Caudate nucleus (tissue), 63 donors: ENCODE measurements at places on chromosomes 4 and X.

GRCh38 chr4:153204247-153204671 lies at the start of gene TRIM2:
Gene TRIM2 (plus strand): TSS chr4:153204443. CDS start chr4:153204531, 88 bp downstream.
- peak; percentile 29 for DNase-seq

DNA sequence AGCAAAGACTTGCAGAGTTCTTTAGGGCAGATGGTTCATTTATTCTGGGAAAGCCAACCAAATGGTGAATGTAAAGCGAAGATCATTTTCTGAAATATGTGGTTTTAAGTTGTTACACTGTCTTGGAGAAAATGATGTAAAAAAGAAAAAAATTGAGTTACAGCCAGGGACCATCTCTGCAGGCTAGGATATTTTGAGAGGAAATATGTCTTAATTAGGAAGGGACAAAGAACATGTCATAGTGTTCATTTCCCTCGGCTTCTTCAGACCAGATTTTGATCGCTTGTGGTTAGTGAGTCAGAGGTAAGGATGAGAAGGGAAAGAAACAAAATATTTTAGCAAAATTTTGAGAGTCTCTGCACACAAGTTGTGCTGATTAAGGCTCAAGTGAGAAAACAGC lies 59.0 kb upstream of the C1QTNF7 start:
- DNase-seq = no peak

DNA sequence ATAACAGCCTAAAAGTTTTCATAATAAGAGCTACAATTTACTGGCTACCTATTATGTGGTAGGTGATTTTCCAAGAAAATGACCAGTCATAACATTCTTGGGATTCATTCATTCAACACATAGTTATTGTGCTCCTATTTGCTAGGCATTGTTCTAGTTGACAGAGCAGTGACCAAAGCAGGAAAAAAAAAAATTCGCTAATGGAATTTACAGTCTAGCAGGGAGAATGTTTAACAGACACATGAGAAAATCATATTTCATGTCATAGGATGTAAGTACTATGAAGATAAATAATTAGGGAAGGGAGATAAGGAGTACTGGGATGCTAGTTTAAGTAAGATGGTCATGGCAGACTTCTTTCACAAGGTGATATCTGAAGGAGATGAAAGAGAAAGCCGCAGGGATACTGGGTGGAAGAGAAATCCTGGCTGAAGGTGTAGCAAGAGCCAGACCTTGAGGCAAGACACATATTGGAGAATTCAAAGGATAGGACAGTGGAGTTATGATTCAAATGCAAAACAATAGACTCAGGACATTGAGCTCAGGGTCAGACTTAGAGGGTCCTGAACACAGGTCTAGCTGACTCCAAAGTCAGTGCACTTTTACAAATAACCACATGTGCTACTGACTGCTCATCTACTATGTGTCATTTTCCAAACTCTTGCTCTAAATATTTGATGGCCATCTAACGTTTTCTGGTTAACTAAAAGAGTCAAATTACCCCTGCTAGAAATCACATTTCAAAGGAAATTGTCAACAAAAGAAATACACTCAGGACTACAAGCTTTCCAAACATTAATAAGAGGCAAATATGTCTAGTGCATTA lies 20.4 kb downstream of the SPCS3 start:
- no peak for DNase-seq

DNA sequence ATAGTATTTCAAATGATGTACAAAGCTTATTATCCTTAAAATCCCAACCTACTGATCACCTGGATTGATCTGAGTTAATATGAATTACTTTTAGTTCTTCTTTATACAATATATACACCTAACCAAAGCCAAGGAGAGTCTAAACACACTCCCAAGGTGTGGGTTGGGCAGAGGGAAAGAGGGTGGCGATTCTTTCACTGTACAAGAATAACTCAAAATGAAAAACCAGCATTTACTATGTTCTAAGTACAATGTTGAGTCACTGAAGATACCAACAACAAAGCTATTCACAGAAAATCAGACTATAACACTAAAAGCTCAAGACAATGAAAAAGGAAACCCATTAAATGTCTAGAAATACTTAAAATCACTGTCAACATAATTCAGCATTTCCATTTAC lies 46.6 kb downstream of the ANKRD17 start:
- no peak for DNase-seq

DNA sequence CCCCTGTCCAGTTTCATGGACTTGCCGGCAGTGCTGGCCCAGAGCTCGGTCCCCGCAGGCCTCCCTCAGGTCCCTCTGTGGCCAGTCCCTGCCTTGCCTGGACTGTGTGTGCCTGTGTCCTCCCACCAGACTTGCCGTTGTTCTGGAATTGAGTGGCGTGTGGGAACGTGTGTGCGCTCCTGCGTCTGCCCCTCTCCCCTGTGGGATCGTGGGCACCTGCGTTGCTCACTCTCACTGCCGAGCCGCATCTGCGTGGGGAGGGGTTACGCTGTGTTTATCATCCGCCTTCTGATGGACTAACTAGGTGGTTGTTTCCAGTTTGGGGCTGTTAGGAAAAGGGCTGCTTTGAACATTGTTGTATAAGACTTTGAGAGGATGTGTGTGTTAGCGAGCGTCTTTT lies 21.2 kb downstream of the PCGF3 start:
- no peak for DNase-seq

DNA sequence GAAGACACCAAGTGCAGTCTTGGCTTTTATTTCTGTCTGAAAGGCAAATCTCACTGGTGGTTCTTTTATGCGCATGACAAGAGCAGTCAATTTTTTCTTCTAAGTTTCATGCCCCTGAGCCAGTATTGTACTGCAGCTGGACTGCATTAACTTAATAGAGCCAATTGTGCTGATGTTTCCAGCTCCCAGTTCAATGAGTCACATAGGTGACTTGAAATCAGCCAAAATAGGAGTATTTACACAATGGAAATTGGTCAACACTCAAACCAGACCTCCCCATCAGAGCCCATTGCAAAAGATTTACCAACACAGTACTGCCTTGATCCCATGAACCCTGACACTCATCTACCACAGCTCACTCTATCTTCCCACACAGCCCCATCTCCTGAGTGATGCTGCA lies 100.3 kb upstream of the GUCY1A1 start:
- DNase-seq = no peak

GRCh38 chrX:119688911-119689321 lies 4.1 kb downstream of the SEPTIN6 start:
- DNase-seq = no peak

GRCh38 chr4:128481752-128482480 lies 194.3 kb upstream of the PGRMC2 start:
- no peak for DNase-seq

GRCh38 chr4:79198951-79199587 lies 126.8 kb downstream of the NAA11 start:
- no peak for DNase-seq

DNA sequence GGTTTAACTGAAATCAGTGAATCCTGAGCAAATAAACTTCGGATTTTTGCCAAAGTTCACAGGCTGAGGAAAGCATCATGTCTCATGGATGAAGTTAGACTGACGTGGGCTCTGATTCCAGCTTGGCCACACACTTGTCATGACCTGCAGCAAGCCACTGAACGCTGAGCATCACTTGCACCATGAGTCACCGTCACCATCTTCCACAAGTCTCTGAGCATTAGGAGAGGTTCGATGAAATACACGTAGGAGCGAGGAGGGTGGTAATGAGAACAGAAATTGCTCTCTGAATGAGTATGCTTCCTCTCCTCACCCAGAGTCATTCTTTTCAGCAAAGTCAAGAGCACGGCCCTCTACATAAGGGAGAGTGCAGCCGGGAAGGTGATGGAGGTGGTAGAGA lies 3.8 kb upstream of the TRIML2 start:
- DNase-seq = peak; percentile 52

DNA sequence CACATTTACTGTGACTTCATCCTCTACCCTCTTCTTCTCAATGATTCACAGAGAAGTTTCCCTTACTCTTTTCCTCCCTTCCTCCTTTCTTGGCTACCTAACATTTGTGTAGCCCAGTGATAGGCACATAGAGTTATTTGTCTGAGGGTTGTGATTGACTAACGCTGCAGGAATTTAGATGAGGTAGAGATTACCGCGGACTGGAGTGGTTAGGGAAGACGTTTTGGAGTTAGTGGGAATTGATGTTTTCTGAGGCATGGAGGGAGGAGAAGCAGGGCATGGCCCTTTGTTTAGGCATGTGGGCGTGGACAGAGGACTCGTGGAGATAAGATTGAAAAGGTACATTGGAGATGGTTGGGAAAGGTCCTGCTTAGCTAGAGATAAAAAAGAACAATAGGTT lies 246.7 kb downstream of the GPAT3 start:
- no peak for DNase-seq

GRCh38 chr4:86283371-86283770 lies 76.5 kb downstream of the MAPK10 start:
- no peak for DNase-seq

DNA sequence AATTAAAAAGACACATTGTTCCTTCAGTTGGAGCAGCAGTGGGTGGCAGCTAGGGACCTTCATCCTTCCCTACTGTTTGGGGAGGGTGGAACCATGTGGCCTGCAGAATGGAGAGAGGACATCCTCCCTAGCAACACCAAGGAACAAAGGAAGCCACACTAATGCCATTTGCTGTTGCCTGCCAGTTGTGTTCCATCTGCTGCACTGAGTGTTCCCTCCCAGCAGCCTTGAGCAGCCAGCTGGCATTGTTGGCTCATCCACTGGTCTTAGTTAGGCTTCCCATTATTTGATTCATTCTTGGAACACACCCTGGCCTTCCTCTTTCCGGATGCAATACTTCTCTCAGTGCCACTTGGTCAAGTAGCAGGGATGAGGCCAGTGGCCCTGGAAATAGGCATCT lies 25.0 kb upstream of the HMGB3 start:
- DNase-seq = no peak

DNA sequence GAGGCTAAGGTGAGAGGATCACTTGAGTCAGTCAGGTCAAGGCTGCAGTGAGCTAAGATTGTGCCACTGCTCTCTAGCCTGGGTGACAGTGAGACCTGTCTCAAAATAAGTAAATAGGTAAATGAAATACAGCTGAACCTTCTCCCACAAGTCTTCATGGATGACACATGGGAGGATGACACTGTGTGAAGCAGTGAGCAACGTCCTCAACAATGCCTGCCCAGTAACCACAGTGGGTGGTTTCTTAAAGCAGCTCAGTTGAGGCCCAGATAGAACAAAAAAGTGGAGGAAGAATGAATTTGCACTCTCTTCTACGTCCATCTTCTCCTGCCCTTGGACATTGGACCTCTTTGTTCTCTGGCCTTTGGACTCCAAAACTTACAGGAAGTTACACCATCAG lies 52.7 kb downstream of the MSX1 start:
- DNase-seq = no peak

- no peak for DNase-seq
Observed at GRCh38 chrX:55452833-55453124, 852 bp downstream of the MAGEH1 start.

DNA sequence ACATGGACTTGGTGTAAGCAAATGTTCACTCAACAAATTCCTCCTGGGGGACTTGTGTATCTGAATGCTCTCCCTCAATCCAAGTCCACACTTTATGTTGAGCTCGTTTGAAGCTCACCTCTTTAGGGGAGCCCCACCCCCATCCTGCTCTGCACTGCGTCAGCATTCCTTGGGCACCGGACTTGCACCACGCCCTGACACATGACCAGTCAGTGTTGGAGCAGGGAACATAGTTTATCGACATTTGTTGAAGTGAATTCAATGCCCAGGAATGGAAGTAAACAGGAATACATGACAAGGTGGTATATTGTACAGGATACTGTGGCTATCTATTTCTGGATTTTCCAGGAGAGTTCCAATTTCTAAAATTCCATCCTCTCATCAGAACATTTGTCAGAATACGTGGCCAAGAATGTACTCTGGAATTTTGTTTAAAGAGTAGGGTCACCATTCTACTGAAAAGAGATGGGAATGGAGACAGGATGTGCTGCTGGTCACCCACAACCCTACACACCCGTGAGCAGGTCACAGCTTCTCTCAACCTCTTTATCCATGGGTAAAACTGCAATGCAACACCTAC lies 60.0 kb upstream of the LNX1 start:
- DNase-seq = no peak

GRCh38 chr4:6634746-6635145 lies 5.7 kb upstream of the MRFAP1 start:
- no peak for DNase-seq

GRCh38 chr4:132065940-132066495 lies 1083.1 kb upstream of the PCDH10 start:
- DNase-seq = no peak

GRCh38 chr4:106080376-106080775 lies 185.1 kb downstream of the NPNT start:
- DNase-seq = no peak

DNA sequence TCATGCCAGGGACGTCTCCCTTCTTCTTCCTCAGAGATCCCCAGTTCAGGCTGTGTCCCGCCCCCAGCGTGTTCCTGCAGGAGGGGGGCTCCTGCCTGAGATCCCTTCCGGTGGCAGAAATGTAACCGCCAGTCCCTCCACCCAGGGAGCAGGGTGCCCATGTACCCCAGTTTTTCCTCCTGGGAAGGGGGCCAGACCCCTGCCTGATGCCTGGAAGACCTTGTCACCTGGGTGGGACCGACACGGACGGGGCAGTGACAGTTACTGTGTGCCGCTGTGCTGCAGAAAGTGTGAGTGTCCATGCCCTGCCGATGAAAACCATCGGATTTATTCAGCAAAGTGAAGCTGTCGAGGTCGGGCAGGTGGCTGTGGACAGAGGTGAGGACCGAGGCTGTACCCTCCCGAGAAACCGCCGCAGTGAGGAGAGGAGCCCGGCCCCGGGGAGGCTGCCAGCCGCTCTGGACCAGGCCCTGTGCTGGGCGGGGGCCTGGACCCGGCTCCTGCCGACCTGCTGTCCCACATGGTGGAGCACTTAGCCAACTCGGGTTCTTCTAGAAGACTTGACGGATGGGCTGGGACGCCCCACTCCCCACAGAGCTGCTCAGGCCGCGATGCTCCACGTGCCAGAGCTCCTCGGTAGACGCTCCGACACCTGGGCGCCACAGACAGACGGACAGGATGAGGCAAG lies 36.7 kb upstream of the HMX1 start:
- no peak for DNase-seq

- no peak for DNase-seq
Observed at GRCh38 chr4:64399313-64400109, 9.7 kb downstream of the TECRL start.

GRCh38 chrX:132271311-132271778 lies 52.1 kb upstream of the RAP2C start:
- DNase-seq = no peak

- DNase-seq = no peak
Observed at GRCh38 chr4:41124916-41125548, 89.3 kb downstream of the APBB2 start.

- no peak for DNase-seq
Observed at GRCh38 chrX:150587585-150588503, 19.4 kb downstream of the MTM1 start.

- DNase-seq = no peak
Observed at GRCh38 chrX:142186103-142186502, 19.0 kb downstream of the MAGEC2 start.

GRCh38 chr4:58749206-58749605 lies 1639.0 kb upstream of the IGFBP7 start:
- no peak for DNase-seq

DNA sequence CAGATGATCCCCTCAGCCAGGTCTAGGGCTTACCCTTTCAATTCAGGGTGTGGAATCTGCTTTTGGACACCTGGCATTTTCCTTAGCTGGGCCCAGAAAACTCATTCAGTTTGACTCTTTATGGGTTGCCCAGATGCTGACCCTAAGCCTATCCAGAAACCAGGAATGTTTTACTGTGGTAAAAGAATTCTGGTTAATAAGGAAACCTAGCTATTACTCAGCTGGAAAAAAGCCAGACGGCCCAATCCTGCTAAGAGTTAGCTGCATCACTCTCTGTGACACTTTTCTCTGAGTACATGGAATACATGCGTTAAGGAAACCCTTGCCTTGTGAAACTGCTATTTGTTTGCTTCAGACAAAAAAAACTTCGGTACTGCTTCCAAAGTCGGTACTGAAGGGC lies 28.0 kb downstream of the ING2 start:
- DNase-seq = no peak
